Tongue (tissue), 3 donors: ENCODE measurements at places on chromosomes 1 and 21.
A peak's percentile ranks its signal among the peaks of the same experiment; 100 is the strongest.

GRCh38 chr21:33945652-33946270, 30.2 kb upstream of the ATP5PO start:
- no peak for DNase-seq

GRCh38 chr1:217953922-217954321, 322.8 kb downstream of the SPATA17 start:
- DNase-seq: no peak

DNA sequence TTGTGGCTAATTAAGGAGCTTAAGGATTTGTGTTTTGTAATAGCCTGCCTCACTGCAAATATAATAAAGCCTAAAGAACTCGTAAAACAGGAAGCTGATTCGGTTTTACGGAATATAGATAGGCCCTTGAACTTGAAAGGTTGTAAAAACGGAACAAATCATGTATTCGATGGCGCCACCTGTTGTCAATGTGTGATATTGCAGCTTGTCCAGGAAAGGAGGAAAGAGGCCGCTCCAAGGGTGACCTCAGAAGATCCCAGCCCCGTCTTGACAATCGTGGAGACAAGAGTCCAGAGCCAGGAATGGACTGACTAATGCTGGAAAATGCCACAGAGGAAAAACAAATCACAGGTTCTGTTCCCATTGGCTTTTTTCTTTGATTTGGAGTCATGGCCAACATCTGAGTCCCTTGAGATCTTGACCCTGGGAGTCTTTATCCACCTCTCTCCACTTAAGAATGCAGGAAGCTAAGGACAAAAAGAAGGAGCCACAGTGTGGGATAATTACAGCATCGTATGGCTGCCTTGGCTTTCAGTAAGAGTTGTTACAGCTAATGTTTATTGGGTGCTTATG, 7.0 kb upstream of the IGSF21 start:
- peak; percentile 81 for DNase-seq

- DNase-seq: peak; percentile 74
These were observed 57.6 kb downstream of the TGFB2 start for GRCh38 chr1:218402786-218403120.

DNA sequence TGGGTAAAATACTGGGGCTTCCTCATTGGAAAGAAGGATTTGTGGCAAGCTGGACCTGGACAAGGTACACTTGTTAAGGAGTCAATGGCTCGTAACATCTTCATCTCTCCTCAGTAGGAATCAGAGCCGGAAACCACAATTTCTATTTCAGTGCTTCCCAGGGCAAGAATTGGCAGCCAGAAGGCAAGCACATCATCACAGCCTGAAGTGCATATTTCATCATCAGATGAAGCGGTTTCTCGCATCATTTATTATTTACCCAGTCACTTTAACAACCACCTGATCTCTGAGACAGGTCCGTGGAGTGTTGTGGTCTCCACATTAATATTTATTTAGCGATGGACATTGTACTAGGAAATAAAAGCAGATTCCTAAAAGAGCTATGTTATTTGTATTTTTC, 55.0 kb downstream of the KCNJ15 start:
- no peak for DNase-seq

GRCh38 chr1:32871364-32872191, 866 bp upstream of the FNDC5 start:
- peak; percentile 78 for DNase-seq

- DNase-seq: no peak
These were observed 54.8 kb downstream of the NR5A2 start for GRCh38 chr1:200082329-200082728.

DNA sequence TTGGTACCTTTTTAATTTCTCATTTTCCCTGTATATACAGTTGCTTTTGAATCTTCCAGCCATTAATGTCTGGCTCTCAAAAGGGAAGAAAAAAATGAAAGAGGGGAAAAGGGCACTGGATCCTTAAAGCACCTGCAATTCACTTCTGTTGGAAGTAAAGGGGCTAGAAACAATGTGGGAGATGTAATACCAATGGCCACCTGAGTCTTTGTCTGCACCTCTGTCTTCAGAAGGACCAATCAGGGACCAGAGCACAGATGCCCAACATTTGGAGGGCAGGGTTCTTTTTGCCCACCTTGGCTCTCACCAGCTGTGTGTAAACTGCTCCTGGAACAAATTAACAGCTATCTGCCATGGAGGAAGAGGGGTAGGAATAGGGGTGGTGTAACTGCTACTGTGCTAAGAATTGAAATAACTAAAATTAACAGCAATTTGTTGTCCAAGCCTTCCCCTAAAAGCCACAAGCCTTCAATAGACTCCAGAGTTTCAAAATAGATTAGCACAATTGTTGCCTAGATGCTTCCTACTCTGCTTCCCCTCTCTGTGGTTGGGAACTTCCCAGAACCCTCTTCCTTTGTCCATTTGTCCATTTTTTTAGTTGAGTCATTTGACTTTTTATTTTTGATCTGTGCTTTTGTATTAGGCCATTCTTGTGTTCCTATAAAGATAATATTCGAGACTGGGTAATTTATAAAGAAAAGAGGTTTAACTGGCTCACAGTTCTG, 11.5 kb upstream of the LRRC8B start:
- no peak for DNase-seq

DNA sequence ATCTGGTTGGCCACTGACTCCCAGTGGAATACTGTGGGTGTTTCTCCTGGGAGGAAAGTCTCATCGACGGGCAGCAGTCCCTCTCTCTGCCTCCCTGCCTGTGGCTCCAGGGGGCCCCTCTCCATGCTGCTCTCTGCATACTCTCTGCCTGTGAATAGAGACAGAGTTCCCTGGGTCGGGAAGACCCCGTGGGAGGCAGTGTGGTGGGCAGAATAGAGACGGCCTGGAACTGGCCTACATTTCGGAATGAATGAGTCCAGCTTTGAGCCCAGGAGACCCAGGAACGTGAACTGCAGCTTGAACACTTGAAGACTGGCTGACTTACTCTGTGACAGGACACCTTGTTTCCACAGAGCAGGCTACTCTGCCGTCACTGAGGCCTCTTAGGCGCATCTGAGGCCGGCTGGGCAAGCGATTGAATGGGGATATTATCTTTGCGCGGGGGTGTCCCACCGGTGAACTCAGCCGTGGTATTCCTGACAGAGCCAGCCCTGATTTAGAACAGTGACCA, 64.0 kb downstream of the KIF21B start:
- DNase-seq: peak; percentile 54

DNA sequence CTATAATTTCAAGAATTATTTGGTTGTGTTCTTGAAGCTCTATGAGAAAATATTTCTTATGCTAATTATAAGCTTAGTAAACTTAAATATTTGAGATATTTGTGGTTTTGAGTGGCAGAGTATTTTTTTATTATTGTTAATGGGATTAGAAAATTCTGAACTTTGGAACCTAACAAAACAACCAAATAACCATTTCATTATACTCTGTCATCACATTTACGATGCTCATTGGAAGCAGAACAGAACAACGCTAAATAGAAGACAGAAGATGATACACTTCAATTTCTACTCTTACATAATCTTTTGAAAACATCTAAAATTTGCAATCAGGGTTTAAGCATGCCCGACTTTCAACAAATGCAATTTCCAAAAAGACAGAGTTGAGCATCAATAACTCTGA, 270.2 kb downstream of the PTPRC start:
- no peak for DNase-seq

- DNase-seq: no peak
These were observed 1.6 kb upstream of the QSOX1 start for GRCh38 chr1:180153032-180153431.

DNA sequence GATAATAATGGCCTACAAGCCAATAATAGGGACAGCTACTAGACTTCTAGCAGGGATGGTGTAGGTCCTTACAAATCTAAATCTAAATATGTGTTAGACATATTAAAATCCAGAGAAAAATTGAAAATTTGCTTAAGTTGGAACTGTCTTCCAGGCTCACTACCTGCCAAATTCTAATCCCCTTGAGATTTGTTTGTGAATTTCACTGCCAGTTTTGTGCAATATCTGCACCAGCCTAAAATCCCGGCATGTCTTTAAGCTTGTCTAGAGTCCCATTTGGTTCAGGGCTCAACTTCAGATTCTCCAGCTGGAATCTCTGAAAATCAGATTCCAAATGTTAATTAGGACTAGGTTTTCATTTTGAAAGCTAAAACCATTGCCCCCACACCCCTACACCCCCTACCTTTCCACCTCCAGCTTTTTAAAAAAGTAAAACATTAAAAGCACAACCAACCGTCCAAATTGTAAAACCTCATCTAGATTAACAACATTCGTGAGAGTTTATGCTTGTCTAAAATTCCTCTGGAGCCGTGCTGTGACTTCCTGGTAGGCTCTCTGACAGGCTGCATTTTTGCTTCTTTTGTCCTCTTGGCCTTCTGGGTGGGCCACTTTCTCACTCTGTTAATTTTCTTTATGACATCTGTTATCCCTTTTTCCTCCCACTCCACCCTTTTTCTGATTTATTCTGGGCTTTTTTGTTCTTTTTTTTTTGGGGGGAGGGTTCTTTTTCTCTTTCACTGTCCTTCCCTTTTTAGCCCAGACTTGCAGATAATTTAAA, 348.7 kb downstream of the PAPPA2 start:
- peak; percentile 51 for DNase-seq

GRCh38 chr1:47752559-47752958, 244.6 kb downstream of the TRABD2B start:
- DNase-seq: peak; percentile 69

- peak; percentile 54 for DNase-seq
These were observed 661 bp downstream of the PLEKHO1 start for GRCh38 chr1:150150133-150151021.

DNA sequence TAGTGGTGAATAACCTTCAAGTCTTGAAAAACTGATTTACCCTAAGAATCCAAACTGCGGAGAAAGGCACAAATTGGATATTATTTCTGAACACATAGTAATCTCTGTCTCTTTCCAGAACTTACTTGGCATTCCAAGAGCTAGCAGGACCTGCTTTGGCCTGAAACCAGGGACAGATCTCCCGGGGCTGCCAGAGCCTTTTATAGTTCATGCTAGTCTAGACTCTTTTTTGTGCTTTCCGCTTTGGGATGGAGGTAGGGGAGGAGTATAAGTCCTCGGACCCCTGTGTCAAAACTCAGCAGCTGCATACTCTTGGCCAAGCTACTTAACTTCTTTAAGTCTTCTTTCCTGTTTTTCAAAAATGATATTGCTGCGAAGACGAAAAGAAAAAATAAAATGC, 3.8 kb upstream of the RYR2 start:
- no peak for DNase-seq

GRCh38 chr1:236228411-236228810, 53.3 kb downstream of the ERO1B start:
- no peak for DNase-seq

DNA sequence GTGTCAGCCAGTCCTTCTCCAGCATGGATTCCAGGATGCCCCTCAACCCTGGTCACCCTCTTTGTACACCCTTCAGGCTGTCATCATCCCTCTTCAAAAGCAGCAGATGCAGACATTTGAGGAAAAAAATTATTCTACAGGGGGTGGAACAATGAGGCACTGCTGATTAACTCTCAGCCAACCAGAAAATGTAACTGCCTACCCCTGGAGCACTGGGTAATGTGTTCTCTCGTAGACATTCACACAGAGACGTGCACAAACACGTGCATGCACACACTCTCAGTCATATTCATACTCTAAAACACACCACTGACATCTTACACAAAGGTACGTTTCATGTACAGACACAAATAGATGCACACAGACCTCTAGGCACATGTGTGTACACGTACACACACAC, 175.4 kb downstream of the TRABD2B start:
- no peak for DNase-seq

DNA sequence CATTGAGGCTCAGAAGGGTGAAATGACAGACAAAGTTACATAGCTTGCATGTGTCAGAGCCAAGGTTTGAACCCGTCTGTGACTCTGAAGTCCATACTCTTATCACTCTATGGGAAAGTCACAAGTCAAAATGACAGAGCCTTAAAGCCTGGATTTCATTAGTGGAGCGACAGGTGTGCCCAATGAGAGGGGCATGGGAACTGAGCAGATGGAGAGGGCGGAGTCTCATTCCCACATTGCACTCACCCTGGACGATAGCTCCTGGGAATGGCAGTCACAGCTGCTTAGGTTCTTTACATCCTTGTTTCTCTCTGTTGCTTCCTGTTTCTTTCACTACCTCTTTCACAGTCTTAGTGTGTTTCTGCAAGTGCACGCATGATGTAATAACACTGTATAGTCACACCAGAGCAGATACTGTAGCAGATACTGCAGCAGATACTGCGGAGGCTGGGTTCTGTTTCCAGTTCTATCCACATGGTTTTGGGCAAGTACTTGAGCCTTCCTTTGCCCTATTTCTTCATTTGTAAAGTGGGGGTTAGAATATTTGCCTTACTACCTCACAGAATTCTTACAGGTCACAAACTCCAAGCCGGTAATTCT, 127.2 kb downstream of the ZSCAN20 start:
- peak; percentile 79 for DNase-seq

GRCh38 chr1:22132517-22133235, 10.2 kb downstream of the WNT4 start:
- DNase-seq: peak; percentile 91

DNA sequence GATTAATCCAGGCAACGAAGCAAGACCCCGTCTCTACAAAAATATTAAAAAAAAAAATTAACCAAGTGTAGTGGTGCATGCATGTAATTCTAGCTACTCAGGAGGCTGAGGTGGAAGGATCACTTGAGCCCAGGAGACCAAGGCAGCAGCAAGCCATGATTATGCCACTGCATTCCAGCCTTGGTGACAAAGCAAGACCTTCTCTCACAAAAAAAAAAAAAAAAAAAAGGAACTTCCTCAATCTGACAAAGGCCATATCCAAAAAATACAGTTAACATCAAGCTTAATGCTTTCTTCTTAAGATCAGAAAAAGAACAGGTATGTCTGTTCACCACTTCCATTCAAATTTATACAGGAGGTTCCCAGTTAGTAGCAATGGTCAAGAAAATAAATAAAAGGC, 54.4 kb downstream of the EVI5 start:
- DNase-seq: no peak

DNA sequence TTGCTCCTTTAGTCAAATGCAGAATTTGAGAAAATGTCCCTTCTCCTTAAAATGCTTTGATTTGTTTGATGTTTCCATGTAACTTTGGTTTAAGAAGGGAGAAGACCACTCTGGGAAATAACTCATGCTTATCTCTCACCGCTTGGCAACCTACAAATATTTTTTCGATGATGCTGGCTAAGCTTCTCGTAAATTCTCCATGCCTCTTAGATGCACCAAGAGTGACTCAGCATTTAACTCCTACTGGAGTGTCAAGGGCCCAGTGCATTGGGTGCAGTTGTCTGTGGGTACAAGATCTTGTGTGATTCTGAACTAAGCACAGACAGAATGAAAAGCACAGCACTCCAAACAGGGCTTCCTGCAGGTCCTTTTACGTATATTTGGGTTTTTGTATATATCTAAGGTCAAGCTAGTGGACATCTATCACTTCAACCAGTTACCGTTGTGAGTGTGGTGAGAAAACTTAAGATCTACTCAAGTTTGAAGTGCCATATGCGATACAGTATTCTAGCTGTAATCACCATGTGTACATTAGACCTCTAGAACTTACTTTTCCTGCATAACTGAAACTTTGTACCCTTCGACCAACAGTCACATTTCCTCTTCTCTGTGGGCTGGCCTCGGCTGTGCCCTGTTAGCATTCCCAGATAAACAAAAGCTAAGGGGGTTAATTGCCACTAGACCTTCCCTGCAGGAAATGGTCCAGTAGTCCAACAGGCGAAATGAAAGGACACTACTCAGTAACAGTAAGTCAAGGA, 55.8 kb downstream of the COL18A1 start:
- DNase-seq: no peak

- peak; percentile 37 for DNase-seq
These were observed 1.4 kb downstream of the TENT5B start for GRCh38 chr1:27011058-27011764.

- no peak for DNase-seq
These were observed 11.9 kb downstream of the COL6A1 start for GRCh38 chr21:45993210-45994085.
